ENCODE measurements at places on chromosomes 12 and 14.

DNA sequence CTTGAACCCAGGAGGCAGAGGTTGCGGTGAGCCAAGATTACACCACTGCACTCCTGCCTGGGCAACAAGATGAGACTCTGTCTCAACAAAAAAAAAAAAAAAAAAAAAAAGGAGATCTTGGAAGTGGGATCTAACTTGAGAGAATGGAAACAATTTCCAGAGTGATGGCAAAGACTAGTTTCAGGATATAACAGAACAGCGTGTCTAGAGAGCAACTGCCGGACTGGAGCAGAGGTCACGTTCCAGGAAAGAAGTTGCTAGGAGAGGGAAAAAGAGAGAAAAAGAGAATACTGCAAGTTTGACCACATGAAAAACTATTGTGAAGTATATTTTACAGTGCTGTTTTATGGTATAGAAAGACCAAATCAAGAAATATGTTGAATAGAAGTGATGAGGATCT, 118.0 kb downstream of the MON2 start:
- no peak for DNase-seq

DNA sequence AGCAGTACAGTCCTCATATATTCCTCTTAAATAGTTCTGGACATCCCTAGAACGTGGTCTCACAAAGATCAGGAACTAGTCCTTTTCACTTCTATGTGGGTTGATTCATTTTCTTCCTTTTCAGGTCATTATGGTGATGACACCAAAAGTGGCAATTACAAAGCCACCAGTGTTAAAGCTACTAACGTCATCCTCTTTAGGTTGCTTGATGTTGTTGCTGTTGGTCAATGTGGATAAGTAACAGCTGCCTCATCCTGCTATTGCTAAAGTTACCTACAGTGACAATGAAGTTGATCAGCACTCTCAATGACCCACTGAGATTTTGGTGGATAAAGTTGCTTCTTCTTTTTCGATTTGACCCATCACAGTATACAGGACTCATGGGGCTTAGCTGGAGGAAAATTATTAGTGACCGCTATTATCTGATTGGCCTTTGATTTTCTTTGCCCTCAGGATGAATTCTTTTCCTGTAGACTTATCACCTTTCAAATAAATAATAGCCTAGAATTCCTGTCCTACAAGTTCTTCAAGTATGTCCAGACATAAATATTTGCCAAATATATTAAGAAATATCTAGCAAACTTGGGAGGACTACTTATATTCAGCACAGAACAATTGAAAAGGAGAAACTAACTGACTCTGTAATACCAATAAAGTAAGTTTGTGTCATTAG, 54.0 kb upstream of the ATP2B1 start:
- no peak for DNase-seq

- no peak for DNase-seq
Observed at GRCh38 chr12:51437431-51437830, 12.8 kb downstream of the SLC4A8 start.

DNA sequence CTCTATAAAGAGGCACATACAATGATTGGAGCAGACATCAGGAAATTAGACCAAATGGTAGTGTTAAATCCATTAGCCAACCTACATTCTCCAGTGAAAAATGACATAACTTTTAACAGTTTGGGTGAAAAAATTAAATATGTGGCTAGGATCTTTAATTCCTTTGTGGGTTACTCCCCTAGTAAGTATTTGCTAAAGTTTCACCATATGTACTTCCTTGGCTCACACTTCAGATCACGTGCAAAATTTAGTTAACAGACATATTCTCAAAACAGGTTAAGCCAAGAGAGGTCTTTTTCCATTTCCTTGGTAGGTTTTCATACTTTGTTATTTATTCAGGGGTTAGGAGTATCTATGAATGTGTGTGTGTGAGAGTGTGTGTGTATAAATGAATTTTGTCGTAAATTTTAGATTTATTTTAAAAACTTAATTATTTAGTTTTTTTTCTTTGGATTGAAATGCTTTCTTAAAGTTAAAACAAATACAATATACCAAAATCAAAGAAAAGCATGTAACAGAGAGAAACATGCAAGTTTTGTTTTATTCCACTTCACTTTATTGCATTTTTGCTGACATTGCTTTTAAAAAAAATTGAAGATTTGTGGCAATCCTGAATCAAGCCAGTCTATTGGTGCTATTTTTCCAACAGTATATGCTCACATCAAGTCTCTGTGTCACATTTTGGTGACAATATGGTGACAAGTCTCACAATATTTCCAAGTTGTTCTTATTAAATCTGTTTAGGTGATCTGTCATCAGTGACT, 258.7 kb downstream of the FLRT2 start:
- no peak for DNase-seq

DNA sequence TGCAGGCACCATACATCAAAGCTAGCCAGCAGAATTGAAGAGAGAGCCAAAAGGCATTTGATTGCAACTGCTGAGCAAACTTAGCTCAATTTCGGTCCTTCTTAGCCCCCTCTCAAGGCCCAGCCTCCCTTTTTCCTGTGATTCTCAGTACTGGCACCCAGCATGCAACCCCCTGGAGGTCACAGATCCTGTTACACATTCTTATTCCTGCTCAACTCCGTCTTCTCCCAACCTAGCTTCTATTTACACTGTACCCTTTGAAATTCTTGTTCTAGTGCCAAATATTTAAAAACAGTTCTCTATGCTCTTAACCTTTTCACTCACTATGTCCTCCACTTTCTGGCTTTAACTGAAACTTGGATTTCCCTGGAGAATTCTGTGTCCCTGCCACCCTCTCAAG, 131.3 kb upstream of the CPSF6 start:
- DNase-seq, result peak; percentile 16

DNA sequence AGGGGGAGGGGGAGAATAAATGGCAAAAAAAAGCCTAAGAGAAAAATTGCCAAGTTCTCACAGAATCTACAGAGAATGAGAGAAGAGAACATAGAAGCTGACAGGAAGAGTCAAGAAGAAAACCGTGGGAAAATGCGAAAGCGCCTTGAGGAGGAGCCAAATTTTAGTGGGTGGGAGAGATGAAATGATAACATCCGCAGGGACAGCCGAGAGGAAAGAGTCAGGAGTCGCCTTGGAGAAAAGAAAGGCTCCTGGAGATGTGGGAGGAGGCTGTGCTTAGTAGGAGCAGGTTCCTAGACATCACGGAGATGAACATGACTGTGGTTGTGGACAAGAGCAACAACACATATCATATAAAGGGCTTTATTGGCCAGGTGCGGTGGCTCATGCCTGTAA, 49.4 kb downstream of the PHLDA1 start:
- peak; percentile 44 for DNase-seq

DNA sequence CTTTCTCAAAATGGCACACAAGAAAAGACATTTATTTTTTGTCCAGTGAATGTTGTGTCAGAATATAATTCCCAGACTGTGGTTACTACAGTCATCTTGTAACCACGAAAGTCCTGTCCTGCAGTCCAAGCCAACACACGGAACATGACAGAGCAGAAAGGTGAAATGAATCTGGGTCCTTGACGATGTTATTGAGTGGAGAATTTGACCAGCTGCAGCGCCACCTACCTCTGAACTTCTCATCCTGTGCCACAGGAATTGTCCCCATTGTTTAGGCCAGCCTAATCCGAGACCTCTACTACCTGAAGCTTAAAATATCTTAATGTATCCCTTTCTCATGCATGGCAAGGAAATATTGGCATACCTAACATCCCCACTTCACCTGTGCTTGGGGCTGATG, 64.1 kb upstream of the OTX2 start:
- no peak for DNase-seq

DNA sequence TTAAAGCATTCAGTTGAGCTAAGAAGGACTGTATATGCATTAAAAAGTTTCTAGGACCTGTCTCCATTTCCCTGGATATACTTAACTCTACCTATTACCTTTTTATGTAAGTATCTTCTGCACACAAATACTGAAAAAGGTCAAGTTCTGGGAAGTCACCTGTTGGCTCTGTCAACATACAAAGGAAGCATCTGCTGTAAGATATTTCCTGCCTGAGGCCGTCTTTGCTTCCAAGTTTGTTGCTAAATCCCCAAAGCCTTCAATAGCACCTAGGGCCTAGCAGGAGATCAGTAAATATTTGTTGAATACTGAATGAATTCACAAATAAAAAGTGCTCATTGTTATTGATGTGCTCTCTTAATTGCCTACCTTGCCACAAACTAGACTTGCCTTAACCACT, 188.4 kb downstream of the DUSP6 start:
- DNase-seq, result no peak

DNA sequence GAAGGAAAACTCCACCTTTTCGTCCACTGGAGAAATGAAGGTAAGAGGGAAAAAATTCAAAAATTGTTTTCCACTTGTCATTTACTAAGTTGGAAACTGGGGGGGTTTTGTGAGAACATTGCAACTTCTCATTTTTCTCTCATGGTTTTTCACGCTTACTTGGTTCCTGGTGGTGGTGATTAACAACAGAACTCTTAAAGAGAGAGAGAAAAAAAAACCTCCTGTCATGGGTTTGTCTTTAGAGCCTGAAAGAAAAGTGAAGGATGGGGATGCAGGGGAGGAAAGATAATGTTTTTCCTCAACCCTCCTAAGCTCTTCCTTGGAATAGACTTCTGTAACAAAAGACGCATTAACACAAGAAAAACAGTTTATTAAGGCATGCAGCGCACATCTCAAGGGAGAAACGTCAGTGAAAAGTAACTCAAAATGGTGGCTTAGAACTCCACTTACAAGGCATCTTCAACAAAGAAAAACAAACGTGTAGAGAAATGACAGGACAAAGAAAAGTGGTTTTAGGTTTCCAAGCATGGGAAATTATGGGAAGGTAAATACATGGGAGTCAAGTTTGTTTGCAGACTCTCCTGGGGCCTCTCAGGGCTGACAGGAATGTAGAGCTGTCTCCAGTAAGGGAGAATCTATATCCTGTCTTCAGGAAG, 81.9 kb upstream of the ATF7IP start:
- no peak for DNase-seq

DNA sequence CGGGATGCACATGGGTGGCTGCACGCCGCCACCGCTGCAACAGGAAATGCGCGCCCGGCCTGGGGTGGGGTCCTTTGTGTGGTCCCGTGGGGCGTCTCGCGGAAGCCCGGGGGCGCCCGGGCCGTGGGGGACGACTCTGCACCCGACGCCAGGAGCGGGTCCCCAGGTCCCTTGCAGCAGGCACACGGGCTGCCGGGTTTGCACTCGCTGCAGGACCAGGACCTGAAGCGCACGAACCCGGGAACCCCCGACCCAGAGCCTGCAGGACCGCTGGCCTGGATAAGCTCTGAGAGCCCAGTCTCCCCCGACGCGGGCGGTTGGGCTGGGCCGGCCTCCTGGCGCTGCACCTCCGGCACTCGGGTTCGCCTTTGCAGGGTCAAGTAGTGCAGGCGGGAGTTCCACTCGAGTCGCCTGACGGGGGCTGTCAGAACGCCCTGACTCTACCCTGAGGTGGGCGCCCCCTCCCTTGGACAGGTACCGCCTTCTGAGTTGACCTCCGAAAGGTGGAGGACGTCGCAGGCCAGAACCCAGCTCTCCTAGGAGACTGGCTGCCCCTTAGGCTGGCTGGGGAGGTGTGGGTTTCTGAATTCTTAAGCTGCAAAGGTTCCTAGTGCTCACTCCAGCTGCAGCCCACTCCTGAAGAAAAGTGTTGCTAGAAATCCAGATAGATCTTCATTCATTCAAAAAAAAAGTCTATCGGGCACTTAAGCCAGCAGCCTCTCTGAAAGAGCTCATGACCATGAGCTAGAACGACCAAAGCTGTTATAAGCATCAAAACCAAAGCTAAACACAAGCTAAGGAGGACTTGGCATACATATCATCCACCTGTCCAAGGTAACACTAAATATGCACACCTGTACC, 68.0 kb downstream of the RNF34 start:
- DNase-seq, result peak; percentile 26

Measured in cardiac fibroblast (primary cell).